Skin of body (tissue), 3 donors: ENCODE measurements at places on chromosomes 13 and 19. TPM values are rescaled to one million over a fixed set of nuclear protein-coding genes. Genes with fewer than 3 reads are reported as not detected.
A peak's percentile ranks its signal among the peaks of the same experiment; 100 is the strongest.

DNA sequence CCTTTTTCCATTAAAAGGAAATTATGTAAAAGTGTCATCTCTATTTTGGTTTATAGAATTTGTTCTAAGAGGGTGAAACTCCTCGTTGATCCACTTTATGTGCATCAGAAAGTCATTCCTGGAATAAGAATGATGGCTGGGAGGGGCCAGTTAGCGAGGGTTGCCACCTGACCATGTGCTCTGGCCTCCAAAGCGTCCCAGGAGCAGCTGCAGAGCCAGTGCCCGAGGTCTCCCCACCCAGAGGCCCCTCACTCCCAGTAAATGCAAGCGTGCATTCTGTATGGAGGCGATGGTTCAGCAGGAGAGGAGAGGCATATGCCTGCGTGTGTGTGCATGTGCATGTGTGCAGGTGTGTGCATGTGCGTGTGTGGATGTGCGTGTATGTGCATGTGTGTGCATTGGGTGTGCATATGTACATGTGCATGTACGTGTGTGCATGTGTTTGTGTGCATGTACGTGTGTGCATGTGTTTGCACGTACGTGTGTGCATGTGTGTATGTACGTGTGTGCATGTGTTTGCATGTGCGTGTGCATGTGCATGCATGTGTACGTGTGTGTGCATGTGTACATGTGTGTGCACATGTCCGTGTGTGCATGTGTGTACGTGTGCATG lies 345.8 kb downstream of the TEX29 start:
- no peak for DNase-seq

GRCh38 chr19:40378509-40378908 lies 11.5 kb downstream of the HIPK4 start:
- no peak for DNase-seq

Gene CEACAM19
- 3.4 TPM for total RNA-seq

Gene PPM1N
- total RNA-seq, result 1.7 TPM

Gene ZC3H4
- total RNA-seq, result 8.0 TPM

GRCh38 chr19:38913958-38914357 lies 2.0 kb upstream of the CCER2 start:
- DNase-seq, result no peak

- no peak for DNase-seq
Measured at GRCh38 chr19:12425236-12425887, 15.5 kb downstream of the ZNF443 start.

DNA sequence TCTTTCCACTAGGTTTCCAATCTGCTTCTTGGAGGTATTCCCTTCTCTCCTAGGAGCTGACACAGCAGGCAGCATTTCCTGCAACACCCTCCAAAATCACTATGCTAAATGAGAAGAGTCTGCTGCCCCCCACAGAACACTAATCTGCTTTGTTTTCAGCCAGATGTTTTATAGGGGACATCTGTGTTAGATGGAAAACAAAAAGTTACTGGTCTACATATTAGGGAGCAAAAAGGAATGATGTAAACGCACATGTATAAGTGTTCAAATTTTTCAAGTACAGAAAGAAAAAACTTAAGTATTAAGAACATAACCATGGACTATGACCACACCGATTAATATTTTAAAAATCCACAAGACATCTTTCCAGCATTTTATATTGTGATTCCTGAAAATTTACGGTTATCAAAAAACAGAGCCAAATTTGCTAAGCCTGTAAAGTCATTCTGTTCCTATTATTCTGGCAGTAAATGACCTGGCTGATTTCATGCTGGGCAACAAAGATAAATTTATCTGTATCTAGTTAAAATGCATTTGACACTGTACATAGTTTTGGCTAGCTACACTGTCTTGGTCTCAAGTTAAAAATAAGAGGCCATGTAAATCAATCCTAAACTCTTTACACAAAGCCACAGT lies 63.3 kb downstream of the DCLK1 start:
- DNase-seq, result peak; percentile 94

Gene ERCC2
- total RNA-seq, result 5.7 TPM

Gene C19orf33
- 18.3 TPM for total RNA-seq

GRCh38 chr19:16398530-16399249 lies 73.1 kb downstream of the EPS15L1 start:
- DNase-seq, result no peak

DNA sequence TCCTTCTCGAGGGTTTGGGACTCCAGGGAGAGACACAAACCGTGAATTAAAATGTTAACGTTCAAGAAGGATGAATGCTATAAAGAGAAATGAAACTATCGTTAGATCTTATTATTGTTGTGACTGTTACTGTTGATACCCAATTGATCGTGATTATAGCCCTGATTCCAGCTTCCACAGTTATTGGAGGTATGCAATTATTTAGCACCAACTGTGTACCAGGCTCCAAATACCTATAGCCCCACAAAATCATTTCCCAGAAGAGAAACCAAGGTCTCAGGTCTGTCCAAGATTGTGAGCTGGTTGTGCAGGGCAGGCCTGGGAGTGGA lies 30.1 kb upstream of the NFIC start:
- no peak for DNase-seq

Gene LNX2
- 11.9 TPM for total RNA-seq

- DNase-seq, result peak; percentile 35
Measured at GRCh38 chr19:16435238-16435917, 36.4 kb downstream of the EPS15L1 start.

DNA sequence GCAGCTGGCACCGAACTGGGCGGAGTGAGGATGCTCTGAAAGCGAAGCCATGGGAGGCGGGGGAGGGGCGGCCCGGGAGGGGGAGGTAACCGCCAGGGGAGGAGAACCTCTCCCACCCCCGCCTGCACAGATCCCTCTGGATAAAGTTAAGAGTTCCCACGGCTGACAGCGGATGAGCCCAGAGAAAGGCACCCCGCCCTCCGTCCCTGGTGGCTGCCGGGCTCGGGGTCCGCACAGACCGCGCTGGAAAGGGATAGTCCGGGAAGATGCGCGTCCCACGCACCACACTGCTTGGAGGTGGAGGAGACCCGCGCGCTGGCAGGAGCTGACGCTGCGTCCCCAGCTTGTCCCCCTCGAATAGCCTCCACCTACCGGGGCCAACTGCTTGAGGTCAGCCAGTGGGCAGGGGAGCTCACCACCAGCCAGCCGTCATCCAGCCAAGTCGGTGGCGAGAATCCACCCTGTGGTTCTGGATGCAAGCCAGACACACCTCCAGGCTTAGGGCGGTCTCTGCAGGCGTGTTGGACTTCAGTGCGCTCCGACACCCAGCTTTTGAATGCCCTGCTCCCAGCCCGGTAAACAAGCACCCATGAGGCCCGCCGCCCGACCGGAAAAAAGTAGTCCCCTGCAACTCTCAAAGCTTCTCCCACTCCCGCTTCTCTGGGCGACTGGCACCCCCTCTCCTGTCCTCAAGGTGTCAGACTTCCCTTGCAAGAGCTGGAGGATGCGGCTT lies at the start of gene TRPC4:
Gene TRPC4, minus strand, starts transcription at position 17 of the 733 bp plus-strand sequence. CDS start 86,439 bp downstream, outside the sequence.
- DNase-seq, result peak; percentile 27

Gene ATP4B
- total RNA-seq, result not detected

- DNase-seq, result peak; percentile 64
Measured at GRCh38 chr19:56837492-56838023, 3.0 kb downstream of the PEG3 start.

DNA sequence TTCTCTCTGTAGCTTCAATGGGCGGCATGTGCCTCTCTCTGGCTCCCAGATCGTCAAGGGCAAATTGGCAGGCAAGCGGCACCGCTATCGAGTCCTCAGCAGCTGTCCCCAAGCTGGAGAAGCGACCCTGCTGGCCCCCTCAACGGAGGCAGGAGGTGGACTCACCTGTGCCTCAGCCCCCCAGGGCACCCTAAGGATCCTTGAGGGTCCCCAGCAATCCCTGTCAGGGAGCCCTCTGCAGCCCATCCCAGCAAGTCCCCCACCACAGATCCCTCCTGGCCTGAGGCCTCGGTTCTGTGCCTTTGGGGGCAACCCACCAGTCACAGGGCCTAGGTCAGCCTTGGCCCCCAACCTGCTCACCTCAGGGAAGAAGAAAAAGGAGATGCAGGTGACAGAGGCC lies 1.7 kb downstream of the POLR1G start:
- no peak for DNase-seq

Gene TMEM59L
- total RNA-seq, result 1.8 TPM

GRCh38 chr19:3606174-3606689 lies 443 bp downstream of the TBXA2R start:
- no peak for DNase-seq

DNA sequence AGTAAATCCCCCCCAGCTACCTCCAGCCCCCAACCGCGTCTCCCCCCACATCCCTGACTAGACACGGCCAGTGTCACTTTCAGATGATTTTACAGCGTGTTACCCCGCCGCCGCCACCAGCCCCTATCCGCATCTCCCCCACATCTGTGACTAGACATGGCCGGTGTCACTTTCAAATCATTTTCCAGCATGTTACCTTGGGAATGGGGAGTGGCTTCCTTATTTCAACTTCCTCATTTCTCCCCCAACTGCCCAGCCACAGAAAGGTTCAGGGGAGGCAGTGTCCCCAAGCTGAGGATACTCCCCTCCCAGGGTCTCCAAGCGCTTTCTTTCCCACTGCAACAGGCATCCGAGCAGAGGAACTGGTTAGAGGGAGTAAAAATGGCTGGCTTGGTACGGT lies 18.4 kb downstream of the ADGRL1 start:
- no peak for DNase-seq

DNA sequence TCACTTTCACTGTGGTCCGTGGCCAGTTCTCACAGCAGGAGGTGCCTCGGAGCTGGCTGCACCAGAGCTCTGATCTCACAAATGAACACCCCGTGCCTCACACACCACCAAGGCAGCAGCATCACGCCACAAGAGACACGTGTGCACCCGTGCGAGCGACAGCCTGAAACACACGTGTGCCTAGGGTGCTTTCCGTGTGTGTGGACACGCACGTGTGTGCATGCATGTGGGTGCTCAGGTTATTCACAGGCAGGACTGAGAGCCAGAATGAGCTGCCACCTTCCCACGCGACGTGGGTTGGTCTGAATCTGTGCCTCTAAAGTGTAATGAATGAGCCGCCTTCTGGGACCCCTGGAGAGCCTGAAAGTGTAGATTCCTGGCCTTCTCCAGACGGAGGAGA lies 67.6 kb upstream of the C13orf46 start:
- no peak for DNase-seq

Gene CDX2
- total RNA-seq, result not detected

GRCh38 chr13:41674246-41674645 lies 216.9 kb downstream of the RGCC start:
- no peak for DNase-seq

Gene LRFN3
- 2.8 TPM for total RNA-seq

Gene PEG3
- 37.3 TPM for total RNA-seq
